ENCODE measurements at places on chromosomes 1 and 21.
A peak's percentile ranks its signal among the peaks of the same experiment; 100 is the strongest.

DNA sequence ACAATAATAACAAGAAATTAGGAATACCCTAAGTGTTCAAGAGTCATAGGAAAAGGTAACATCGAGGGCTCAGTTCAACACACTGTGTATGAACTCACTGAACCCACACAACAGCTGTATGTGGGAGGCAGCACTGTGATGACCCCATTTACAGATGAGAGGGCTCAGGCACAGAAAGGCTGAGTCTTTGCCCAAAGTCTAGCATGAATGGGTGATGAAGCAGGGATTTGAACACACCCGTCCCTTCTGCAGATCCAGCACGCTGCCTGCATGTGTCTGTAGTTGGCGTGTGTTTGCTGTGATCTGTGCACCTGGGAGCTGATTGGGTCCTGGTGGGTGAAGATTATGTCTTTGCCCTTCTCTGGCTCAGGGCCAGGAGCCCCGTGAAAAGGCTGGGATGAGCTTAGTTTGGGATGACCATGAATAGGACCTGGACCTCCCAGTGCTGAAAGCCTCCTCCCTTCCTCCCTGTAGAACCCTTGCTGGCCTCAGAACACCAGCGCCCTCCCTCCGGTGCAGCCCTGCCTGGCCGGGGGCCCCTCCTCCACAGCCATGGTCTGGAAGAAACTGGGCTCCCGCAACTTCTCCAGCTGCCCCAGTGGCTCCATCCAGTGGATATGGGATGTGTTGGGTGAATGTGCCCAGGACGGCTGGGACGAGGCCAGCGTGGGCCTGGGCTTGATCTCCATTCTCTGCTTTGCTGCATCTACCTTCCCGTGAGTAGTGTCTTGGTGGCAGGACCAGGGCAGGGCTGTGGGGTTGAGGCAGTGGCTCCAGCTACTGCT lies 5.2 kb downstream of the SLC66A1 start:
- no peak for DNase-seq

- DNase-seq = no peak
These were observed 258.9 kb upstream of the PROX1 start for GRCh38 chr1:213728593-213729536.

DNA sequence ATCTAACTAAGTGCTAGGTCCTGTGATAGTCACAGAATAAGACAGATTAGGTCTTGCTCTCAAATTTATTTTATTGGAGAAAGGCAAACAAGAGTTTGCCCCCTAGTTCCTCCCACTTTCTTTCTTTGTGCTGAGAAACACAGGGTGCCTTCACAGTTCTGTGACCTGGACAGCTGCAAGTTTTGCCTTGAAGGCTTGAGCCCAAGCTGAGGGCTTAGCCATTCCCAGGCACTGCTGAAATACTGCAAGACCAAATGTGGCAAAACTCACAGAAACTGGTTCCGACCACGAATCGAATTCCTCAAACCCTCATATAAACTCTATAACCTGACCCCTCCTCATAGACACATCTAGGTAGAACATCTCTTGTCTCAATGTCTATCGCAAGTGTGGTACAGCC lies 227.9 kb downstream of the RERE start:
- DNase-seq = no peak

DNA sequence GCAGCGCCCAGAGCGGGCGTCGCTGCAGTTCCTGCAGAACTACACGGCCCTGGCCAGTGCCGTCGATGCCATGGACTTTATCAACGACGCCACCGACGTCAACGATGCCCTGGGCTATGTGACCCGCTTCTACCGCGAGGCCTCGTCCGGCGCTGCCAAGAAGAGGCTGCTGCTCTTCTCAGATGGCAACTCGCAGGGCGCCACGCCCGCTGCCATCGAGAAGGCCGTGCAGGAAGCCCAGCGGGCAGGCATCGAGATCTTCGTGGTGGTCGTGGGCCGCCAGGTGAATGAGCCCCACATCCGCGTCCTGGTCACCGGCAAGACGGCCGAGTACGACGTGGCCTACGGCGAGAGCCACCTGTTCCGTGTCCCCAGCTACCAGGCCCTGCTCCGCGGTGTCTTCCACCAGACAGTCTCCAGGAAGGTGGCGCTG lies 22.0 kb downstream of the COL6A1 start:
- DNase-seq = no peak

- no peak for DNase-seq
These were observed 121.0 kb downstream of the TMEM53 start for GRCh38 chr1:44553127-44553758.

- no peak for DNase-seq
These were observed 12.3 kb downstream of the AHDC1 start for GRCh38 chr1:27591622-27592021.

DNA sequence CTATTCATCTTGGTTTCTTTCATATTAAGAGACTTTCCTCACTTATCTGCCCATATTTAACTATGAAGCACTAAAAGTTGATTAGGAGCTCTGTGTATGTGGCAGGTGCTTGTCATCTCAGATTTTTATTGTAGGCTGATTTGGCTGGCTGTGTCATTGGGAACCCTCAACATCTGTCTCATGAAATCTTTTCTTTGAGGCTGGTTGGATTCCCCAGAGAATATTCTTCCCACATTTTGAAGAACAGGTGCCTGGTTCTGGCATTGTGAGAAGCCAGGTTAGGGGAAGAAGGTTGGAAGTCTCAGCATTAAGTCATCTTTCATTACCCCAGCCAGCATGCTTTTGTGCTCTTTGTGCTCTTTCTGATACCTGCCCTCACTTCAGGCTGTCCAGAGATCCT lies 37.1 kb downstream of the EEIG2 start:
- no peak for DNase-seq

DNA sequence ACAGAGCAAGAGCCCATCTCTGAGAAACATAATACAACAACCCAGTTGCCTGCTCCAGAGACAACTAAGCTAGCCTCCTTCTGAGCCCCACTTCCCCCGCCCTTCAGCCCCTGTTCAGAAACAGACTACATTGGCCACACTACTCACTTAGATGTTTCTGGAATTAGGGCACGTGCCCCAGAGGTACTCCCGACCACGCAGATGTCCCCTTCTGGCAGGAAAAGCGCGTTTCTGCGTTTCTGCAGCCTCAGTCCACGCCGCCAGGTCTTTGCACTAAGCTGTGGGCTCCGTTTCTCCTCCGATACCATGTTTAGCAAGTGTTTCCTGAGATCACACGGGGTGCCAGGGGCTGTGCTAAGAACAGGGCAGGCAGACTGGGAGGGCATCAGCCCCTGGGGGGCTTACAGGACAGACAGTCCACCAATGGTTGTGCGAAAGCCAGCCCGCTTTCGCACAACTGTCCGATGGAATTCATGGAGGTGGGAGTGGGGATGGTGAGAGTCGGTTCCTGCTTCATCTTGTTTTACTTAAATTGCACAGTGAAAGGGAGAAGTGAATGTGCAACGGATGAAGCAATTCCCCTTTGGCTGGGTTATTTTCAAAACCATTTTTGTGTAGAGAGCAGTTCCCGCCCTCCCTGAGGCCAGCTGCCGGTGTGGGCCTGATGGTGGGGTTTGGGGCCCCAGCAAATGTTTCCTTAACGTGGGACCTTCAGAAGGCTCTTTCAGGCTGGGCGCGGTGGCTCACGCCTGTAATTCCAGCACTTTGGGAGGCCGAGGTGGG lies 2.7 kb downstream of the PIK3CD start:
- peak; percentile 13 for DNase-seq

GRCh38 chr1:151723726-151724370 lies 2.5 kb downstream of the RIIAD1 start:
- DNase-seq = no peak

GRCh38 chr1:40095806-40096205 lies 1.2 kb downstream of the PPT1 start:
- no peak for DNase-seq

- DNase-seq = no peak
These were observed 111.7 kb downstream of the DUSP10 start for GRCh38 chr1:221630236-221630635.
